Stimulated activated CD4-positive, alpha-beta T cell treated with anti-CD3 and anti-CD28 coated beads, Interleukin-1b, Interleukin-23, amount 100 ng/mL, for 4 hours (primary cell): ENCODE measurements at places on chromosomes 3 and 15.

DNA sequence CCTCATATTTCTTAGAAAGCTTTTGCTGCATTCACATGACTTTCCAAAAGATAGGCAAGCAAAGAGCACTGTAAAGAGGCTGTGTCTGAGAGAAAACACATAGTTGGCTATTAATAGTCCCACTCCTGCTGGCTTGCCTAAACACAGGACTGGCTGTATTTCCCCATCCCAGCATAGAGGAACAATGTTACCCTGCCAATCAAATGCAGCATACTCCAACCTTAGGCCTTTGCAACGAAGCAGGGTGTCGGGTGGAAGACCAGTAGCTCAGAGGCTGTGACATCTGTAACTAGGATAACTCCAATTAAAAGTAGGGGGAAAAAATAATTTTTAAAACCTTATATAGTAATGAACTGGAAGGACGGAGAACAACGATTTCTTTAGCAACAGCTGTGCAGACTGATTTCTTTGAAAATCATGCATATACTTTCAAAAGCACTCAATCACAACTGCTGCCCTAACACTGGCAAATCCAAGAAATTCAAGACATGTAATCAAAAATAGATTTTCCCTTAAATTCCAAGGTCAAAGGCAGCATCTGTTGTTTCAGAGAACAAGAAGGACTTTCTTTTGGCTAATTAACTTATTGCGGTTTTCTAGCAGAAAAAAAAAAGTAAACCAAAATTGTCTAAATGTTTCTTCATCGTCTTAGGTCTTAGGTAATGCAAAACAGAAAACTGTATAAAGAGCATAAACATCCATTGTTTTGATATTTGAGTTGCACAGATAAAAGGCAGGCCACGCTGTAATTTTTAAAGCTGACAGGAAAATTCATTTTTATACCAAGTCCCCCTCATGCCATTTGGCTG is 139.3 kb downstream of the TNIK start:
- DNase-seq = no peak

DNA sequence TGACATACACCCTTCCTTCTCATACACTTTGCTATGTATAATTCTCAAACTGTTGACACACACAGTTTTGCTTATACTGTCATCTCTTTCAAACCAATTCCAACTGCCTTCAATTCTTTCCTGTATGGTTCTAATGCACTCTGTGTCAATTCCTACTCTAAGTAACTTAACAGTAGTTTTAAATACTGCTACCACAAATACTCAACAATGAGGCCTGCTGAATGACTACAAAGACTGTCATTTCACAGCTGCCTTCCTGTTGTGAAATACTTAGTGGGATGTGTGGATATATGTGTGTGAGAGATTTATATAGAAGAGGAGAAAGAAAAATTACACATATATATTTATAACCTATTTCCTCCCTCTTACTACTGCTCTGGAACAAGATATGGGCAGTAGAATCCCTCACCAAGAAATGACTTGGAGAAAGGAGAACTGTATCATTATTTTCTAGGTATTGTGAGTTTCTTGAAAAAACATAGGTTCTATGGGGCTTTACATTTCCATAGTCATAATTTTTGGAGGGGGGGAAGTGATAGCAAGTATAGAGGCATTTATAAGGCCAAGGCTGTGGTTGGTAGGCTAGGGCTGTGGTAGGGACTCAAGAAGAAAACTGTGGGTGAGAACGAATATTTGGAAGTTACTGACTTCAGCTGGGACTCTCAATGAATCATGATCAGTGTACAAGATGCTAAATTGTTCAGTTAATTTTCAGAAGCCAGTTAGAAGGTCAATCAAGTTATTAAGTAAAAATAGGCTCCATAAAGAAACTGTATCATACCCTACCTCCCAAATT is 88.7 kb downstream of the ANKRD28 start:
- DNase-seq = no peak

DNA sequence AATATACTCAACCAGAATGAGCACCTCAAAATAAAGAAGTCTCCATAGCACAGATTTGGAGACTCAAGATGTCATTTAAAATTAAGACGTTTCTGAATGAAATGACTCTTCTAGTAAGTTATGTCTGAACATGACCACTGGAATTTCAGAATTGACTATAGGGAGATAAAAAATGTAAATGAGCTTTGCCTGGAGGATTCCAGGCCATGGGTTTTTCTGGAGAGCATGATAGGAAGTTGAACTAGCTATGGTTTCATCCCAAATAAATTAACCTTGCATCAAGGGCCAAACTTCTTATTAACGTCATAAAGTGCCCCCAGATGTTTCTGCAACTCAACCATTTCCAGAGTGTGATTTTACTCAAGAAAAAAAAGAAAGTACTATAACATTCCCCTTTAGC is 222.6 kb upstream of the NR2F2 start:
- no peak for DNase-seq

DNA sequence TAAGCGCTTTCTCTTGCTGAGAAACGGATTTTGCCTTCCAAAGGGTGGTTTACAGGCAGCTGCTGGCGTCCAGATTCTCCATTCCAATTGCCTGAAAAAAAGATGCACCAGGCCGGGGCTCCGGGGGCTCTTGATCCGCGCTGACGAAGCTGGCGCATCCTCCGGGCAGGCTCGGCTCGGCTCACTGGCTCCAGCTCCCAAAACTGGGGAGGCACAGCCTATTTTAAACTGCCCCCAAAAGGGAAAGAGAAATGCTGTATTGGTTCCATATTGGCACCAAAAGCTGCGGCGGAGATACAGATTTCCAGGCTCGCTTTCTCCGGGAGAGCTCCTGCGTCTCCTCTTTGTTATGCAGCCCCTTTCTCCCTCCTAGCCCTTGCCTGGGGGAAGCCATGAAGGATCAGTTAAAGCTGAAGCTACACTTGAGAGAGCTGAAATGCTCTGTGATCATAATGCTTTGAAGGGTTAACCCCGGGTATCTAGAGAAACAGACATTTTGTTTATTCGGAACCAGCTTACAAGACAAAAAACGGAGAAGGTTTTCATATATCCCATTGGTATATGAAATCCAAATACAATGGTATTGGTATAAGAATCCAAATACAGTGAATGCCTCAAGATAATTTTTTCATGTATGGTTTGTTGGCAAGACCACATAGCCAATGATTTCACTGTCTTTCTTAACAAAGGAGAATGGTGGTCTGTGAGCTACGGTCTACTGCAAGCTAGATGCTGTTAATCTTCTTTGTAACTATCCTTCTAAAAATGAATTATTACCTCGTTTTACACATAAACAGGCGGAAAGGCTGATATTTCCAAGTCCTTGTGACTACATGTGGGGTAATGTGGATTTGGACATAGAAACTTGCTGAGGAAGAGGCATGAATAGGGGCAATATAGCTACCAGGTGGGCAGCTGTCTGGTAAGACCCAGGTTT is 693 bp downstream of the CD200 start:
- DNase-seq = no peak

DNA sequence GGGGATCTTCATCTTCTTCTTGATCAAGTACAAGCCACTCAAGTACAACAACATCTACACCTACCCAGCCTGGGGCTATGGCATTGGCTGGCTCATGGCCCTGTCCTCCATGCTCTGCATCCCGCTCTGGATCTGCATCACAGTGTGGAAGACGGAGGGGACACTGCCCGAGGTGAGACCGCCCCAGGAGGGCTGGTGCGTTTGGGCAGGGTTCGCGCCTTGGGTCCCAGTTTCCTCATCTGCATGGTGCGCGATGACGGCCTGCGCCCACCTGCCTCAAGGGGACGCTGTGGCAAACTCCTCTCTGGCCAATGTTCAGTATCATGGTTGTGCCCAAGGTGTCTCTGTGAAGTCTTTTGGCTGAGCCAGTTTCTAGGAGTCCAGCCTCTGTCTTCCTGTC is 57.5 kb upstream of the SLC6A1 start:
- DNase-seq = no peak

DNA sequence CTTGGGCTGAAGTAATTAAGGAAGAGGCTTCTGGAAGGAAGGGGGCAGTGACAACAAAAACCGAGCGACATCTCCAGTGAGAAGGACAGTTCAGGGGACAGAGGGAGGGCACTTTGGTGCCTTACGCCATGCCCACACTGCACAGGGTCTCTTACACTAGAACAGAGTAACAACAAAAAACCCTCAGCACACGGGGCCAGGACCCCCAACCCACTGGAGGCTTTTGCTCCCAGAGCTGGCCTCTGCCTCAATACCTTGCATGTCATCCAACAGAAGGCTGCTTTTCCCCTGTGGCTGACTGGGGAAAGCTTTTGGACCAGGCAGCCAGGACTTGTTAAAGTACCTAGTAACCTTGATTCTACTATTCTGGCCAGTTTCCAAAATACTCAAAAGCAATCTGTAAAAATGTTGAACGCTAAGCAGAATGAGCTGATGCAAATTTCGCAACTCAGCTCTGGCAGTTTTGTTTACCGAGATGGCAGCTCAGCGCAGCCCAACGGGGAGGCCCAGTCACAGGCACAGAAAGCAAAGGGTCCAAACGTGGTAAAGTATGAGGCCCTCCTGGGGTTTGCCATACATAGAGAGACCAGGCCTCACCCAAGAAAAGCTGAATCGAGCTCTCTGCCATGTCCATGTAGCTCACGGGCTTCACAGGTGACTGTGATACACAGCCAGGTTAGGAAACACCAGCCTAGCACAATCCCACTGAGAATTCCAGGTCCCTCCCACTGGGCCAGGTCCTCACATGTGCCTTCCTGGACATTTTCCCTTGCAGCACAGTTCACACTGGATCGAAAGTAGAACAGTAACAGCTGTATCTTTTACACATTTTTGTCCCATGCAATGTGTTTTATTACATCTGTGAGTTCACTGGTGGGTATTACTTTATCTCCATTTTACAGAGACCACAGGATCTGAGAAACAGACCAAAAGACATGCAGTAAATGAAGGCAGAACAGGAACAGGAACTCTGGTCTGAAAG is 6.0 kb downstream of the CHCHD4 start:
- no peak for DNase-seq

- no peak for DNase-seq
Observed at GRCh38 chr15:43190178-43190577, 5.0 kb downstream of the CCNDBP1 start.

DNA sequence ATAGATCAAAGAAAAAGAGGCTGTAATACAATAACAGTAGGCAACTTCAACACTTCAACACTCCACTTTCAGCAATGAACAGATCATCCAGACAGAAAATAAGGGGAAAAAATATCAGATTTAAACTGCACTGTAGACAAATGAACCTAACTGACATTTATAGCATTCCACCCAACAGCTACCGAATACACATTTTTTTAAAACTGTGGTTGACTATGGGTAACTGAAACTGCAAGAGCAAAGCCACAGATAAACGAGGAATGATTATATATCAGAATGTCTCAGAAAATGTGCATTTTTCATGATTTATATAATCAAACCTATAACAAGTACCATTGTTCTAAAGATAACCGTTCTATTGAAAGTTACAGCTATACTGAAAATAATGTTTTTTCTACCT is 514.9 kb upstream of the DPPA4 start:
- DNase-seq = no peak

GRCh38 chr3:64342940-64343688 is 117.8 kb upstream of the PRICKLE2 start:
- DNase-seq = no peak

DNA sequence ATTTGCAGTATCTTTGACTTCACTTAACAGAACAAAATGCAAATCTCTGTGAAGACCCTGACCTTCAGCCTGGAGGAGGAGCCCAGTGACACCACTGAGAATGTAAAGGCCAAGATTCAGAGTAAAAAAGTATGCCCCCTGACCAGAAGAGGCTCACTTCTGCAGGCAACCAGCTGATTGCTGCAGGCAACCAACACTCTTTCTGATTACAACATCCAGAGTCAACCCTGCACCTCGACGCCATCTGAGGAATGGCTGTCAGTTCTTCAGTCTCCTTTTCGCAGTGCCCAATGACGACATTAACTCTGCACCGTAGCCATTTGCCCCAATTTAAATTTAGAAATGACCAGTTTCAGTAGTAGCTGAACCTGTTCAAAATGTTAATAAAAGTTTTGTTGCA is 14.9 kb downstream of the ATP13A3 start:
- DNase-seq = no peak

DNA sequence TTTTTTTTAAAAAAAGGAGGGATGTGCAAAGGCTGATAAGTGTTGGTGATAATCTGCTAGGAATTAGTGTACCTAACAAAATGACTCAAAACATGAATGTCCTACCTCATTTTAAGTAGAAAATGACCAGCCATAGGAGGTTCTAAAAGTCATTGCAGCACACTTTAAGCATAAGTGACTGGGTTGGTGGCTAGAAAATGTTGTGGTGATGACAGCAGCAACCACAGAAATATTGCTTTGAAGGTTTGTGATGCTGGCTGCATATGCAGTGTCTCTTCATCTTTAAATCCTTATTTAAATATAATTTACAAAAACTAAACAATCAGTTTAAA is 55.2 kb downstream of the CMSS1 start:
- no peak for DNase-seq

DNA sequence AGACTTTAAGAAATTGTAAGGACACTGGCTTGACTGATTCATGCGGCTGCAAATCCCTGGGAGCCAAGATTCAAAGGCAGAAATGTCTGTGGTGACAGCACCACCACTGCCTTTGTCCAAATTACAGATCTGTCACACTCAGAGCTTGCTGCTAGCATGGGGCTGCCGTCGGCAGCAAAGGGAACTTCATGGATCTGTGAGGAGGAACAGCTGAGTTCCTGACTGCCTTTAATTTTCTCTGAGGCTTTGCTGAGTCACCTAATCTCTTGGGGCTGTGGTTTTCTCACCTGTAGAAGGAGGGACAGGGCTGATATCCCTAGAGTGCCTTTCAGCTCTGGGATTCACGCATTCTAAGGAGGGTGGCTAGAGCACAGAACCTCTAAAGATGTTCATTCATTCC is 4.1 kb upstream of the PAK6 start:
- DNase-seq = no peak

DNA sequence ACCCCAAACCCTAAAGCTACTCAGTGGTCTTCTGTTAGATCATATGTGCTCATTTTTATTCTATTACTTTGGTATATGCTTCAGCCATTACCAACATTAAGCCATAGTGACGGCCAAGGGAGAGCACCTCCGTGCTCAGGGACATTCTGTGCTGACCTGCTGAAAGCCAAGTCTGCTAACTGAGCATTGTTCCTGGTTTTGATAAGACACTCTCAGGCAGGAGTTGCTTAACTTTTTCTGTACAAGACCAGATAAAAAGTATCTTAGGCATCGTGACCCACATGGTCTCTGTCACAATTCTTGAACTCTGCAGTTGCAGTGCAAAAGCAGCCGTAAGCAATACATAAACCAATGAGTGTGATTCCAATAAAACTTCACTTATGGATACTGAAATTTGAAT is 100.6 kb downstream of the KLHL25 start:
- no peak for DNase-seq
